Cortex of kidney (tissue), 1 donor: ENCODE measurements at places on chromosomes 2 and 18.

DNA sequence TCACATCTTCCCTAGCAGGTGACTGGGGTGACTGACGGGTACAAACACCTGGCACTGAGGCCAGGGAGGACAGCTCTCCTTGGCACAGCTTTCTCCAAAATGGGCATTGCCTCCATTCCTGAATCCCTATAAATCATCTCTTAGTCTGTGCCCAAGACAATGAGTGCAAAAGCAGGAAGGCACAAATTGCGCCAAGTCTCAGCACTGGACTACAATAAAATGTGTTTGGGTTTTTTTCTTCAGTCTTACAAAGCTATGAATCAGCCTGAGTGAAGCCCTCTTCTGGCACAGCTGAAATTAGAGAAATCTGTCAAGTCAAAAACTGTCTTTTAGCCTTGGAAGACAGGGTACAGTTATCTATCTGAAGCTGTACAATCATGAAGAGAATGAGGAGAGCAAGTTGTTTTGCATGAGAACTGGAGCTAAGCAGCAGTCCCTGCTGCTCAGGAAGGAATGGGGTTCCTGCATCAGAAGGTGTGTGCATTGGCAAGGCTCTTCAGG lies 90.8 kb downstream of the EPB41L3 start:
- DNase-seq: no peak

GRCh38 chr2:46239847-46240181 lies 57.4 kb upstream of the EPAS1 start:
- no peak for DNase-seq

DNA sequence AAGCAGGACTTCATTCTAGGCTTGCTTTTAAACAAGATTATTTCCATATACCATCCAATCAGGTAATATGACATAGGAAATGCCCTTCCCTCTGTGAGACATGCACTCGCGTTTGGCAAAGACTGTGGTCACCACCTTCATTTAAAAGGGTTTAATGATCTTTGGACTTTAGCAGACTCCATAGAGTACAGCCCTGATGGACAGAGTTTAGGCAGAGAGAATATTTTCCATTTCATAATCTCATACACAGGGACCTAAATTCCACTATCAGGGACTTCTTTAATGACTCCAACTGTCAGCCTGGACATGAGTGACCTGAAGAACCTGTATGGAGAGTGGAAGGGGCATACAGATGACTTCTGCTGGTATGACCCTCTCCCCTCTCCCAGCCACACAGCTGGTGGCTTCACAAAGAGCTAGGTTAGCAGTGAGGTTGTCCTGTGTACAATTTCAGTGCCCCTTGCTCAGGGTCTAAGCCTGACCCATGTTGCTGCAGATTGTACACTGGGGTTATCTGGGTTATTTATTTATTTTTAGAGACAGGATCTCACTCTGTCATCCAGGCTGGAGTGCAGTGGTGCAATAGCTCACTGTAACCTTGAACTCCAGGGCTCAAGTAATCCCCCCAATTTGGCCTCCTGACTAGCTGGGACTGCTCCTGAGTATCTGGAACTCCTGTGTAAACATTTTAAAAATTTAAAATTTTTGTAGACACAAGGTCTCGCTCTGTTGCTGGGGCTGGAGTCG lies 59.2 kb downstream of the PTPRM start:
- no peak for DNase-seq

DNA sequence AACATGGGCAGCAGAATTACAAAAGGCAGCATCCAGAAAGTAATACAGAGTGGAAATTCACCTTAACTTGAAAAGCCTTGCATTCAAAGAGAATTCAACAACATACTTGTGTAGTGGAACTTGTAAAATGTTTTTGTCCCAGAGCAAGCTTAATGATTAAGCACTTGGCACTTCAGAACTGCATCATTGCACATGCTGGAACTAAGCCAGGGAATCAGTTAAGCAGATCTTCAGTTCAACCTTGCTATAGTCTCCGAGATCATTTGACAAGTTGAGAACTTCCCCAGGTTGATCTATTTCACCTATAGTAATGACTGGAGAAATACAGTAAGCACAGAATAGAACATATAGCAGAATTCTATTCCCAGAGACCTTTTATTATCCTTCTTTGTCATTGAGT lies 1337.2 kb upstream of the NXPH2 start:
- DNase-seq: no peak
